ENCODE measurements at places on chromosomes 7 and 10.

GRCh38 chr10:21280971-21281572, 244.4 kb downstream of the SKIDA1 start:
- DNase-seq = no peak

DNA sequence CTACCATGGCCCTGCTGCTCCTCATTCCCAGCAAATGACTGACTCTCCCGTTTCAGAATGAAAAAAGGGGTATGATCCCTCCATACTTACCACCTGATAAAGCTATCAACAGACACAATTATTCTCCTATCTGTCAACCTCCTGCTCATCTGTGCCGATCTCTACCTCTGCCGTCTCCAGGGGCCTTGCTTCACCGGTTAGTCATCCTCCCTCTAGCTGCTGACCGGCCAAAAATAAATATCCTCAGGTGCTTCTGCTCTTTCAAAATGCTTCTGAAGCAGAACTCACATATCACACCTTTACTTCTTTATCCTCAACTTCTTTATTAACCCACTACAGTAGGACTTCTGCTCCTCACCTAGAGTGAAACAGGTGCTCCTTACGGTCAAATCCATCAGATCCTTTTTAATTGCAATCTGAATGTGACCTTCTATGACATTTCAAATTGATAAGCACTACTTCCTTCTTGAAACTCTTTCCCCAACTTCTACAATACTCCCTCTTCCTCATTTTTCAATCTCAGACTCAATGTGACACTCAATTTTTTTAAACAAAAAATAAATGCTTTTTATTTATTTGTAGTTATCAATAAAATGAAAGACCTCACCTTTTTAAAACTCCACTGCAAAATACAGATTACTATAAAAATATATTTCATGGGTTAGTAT, 63.2 kb downstream of the LMBR1 start:
- DNase-seq = no peak

DNA sequence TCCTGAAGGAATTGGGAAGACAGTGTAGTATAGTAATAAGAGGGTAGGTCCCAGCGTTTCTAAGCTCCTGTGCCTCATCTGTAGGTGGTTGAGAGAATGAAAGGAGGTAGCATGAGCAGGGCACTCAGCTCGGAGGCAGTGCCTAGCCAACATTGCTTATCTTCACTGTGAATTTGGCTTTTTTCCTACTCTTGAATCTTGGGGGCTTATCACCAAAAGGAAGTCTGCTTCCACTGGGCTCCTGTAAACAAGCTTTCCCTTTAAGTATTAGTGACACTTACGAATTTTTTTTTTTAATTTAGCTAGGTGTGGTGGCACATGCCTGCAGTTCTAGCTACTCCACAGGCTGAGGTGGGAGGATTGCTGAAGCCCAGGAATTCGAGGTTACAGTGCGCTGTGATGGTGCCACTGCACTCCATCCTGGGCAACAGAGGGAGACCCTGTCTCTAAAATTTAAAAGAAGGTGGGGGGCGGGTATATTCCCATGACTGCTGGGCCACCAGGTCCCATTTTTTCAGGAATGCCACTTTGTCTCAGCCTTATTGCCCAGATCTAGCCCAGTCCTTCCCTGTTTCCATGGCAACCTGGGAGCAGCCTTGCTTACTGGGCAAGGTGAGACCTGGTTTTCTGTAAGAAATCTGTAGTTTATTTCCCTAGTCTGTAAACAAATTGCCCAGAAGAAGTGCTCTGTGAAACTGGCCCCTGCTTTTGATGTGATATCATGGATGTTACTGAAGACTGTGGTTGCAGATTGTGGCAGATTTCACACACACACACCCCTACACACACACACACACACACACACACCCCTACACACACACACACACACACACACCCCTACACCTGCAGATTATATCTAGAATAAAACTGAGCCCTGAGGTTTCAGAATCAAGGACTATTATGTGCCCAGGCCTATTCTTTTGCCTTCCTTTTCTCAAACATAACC, 19.4 kb downstream of the OGDH start:
- DNase-seq = no peak

GRCh38 chr7:38317515-38317914, 44.1 kb upstream of the TARP start:
- DNase-seq = no peak

DNA sequence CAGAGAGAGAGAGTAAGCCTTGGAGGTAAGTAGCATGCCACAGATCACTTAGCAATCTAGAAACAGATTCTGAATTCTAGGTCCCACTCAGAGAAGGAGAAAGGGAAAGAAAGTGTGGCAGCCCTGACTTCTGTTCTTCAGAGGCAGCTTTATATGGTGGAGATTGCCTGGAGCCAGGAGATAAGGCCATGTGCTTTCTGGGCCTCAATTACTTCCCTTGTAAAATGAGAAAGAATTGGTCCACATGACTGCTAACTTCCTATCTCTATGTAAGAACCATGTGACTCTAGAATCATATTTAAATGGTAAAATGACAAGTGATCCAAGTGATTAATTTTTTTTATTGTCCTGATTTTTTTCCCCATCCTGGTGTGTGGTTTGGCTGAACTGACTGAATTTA, 64.1 kb downstream of the HHEX start:
- no peak for DNase-seq

DNA sequence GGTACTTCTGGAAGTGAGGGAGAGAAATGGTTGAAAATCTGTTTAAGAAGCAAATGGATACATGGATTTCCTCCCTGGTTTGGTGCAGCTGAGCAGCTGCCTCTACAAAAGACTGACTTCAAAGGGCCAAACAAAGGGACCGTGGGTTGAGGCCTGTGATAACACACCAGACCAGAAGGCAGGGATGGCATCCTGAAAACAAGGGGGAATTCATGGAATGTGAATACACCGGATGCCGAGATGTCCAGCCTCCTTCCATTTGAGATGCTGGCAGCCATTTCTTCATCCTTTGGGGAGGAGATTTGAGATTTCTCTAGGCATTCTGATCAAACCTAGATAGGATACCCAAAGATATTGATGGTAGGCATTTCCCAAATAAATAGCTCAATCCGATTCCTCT, 36.9 kb downstream of the TAF3 start:
- no peak for DNase-seq

GRCh38 chr7:114426382-114426781, 11.8 kb downstream of the FOXP2 start:
- no peak for DNase-seq
